Fibroblast of lung (primary cell): ENCODE measurements at places on chromosomes 7 and 10. TPM values are rescaled to one million over a fixed set of nuclear protein-coding genes. Genes with fewer than 3 reads are reported as not detected.

Gene RSPH10B
- under 0.01 and 0.66 TPM in 2 replicates for total RNA-seq

Gene CDHR3
- 4.9 and 9.4 TPM in 2 replicates for total RNA-seq

Gene CHST3
- total RNA-seq, result 24.1 and 29.9 TPM in 2 replicates

Gene PIP
- not detected in 2 replicates for total RNA-seq

Gene TAS2R4
- total RNA-seq, result 1.5 TPM in 2 replicates

Gene NSUN5
- 16.9 and 17.5 TPM in 2 replicates for total RNA-seq

Gene PLPP4
- total RNA-seq, result 0.26 and 1.2 TPM in 2 replicates

Gene CHAT
- total RNA-seq, result not detected in 2 replicates

Gene RPP38
- total RNA-seq, result 14.6 and 15.4 TPM in 2 replicates

Gene AKR1C2
- 10.6 and 13.4 TPM in 2 replicates for total RNA-seq

Gene CPXM2
- 9.8 and 48.1 TPM in 2 replicates for total RNA-seq

Gene AKR1C4
- not detected in 2 replicates for total RNA-seq

Gene CACNB2
- 0.66 and 1.5 TPM in 2 replicates for total RNA-seq

Gene SPDYE6
- not detected in 2 replicates for total RNA-seq

Gene TMEM176A
- 14.2 and 61.1 TPM in 2 replicates for total RNA-seq

Gene EPO
- total RNA-seq, result not detected in 2 replicates

Gene MAD1L1
- total RNA-seq, result 29.4 and 31.8 TPM in 2 replicates

Gene VSTM4
- 4.4 and 8.1 TPM in 2 replicates for total RNA-seq

Gene HABP2
- not detected in 2 replicates for total RNA-seq

Gene LAMB1
- 440 and 516 TPM in 2 replicates for total RNA-seq

Gene GIMAP2
- total RNA-seq, result 13.9 and 16.2 TPM in 2 replicates

Gene ZNF804B
- not detected in 2 replicates for total RNA-seq

Gene TRIM50
- total RNA-seq, result not detected in 2 replicates

Gene RAB19
- not detected in 2 replicates for total RNA-seq

Gene GPR26
- total RNA-seq, result not detected in 2 replicates

Gene NUDT5
- 58.0 and 58.8 TPM in 2 replicates for total RNA-seq

Gene NRG3
- not detected in 2 replicates for total RNA-seq

Gene SLC16A12
- total RNA-seq, result under 0.01 TPM in 2 replicates

Gene HOXA2
- 1.0 and 1.3 TPM in 2 replicates for total RNA-seq

Gene ANKMY2
- total RNA-seq, result 33.1 and 50.4 TPM in 2 replicates

Gene TUBGCP2
- 51.6 and 60.8 TPM in 2 replicates for total RNA-seq

Gene GLCCI1
- 6.7 and 8.3 TPM in 2 replicates for total RNA-seq

Gene PPP1R3A
- not detected in 2 replicates for total RNA-seq

Gene KCNMA1
- 103 and 138 TPM in 2 replicates for total RNA-seq
